ENCODE measurements at places on chromosomes 2 and 18.

GRCh38 chr2:40851661-40852060 is 399.8 kb upstream of the SLC8A1 start:
- DNase-seq: no peak

GRCh38 chr2:42435628-42436027 is 58.2 kb downstream of the KCNG3 start:
- DNase-seq: no peak

DNA sequence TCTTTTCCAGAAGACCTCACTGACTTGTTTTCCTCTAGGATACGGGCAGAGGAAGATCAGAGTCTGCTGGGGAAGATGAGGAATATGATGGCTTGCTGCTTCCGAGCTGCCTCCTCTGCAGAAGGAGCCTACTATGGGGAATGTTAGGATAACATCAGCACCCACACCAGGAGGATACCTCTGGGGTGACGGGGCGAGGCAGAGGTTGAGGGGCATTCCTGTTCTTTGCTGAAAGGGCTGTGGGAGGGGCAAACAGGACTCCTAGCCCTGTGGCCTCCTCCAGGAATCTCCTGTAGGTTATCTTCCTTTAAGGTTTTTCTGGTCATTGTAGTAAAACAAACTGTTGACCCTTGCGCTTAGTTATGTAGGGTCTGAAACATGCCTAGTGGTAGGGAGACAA is 102.5 kb downstream of the CRIM1 start:
- no peak for DNase-seq

DNA sequence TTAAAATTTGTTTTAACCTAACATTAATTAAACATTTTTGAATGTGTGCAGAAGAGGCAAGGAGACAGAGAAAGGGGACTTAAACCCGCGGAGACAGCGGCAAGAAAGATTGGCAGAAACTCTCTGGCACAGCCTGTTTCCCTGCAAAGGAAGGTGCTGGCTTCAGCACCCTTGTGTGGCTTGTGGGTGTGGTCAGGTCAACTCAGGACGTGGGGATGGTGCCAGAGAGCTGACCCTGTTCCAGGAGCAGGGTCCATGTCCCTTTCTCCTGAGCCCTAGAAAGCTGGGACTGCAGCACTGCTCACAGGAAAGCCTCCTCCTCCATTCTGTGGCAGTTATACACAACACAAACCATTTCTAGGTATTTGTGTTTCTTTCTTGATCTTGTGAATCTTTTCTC is 176.2 kb upstream of the ST6GAL2 start:
- no peak for DNase-seq

- no peak for DNase-seq
Measured at GRCh38 chr2:140274891-140275290, 1494.7 kb upstream of the NXPH2 start.

DNA sequence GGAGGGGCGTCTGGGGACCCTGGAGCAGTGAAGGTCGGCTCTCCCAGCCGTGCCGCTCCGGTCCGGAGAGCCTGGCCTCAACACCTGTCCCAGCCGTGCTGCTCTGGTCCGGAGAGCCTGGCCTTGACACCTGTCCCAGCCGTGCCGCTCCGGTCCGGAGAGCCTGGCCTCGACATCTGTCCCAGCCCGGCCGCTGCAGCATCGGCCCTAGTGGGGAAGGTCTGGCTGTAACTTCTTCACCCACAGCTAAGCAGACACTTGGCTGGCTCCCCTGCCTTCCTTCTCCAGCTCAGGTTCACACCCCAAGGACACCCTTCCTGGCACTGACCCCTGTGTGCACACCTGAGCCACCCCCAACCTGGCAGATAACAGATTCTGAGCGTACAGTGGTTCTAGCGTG is 4.6 kb downstream of the KCNG2 start:
- DNase-seq: no peak
